CMK (cell line): ENCODE measurements at places on chromosomes 12 and 14.

GRCh38 chr14:100849115-100849781 lies 23.3 kb downstream of the MEG3 start:
- DNase-seq: no peak

DNA sequence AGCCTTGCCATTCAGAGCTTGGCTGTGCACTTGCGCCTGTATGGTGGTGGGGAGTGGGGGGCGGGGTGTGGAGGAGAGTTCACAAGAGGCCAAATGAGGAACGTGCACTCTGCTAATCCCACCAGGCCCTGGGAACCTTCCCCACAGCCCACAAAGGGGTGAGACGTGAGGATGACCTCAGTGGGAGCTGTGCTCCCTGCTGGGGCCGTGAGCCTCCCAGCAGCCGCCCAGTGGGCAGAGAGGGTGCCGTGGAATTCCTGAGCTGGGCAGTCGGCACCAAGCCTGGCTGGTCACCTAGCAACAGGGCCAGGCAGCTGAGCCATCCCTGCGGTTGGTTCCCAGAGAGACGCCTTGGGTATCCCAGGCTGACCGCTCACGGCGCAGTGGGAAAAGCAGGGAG lies 53.7 kb downstream of the CCNK start:
- DNase-seq: no peak

GRCh38 chr12:50839042-50839441 lies 3.7 kb upstream of the TMPRSS12 start:
- DNase-seq: no peak

GRCh38 chr12:112420740-112421139 lies 2.0 kb downstream of the PTPN11 start:
- DNase-seq: no peak

DNA sequence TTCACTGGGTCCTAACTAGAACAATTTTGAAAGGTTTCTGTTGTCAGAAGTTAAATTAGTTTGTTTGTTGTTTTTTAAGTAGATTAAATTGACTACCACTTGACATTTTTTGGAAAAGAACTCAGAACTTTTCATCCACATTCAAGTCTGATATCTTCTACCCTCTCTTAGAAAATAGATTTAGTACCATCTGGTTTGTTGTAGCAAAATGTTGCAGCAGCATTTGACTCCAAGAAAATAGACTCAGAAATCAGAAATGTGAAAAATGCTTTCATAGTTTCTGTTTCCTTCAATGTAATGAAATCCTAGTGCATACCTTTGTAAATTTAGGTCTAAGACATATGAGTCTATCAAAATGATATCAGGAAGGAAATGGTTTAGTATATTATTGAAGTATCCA lies 256.3 kb upstream of the CLEC14A start:
- DNase-seq: no peak

DNA sequence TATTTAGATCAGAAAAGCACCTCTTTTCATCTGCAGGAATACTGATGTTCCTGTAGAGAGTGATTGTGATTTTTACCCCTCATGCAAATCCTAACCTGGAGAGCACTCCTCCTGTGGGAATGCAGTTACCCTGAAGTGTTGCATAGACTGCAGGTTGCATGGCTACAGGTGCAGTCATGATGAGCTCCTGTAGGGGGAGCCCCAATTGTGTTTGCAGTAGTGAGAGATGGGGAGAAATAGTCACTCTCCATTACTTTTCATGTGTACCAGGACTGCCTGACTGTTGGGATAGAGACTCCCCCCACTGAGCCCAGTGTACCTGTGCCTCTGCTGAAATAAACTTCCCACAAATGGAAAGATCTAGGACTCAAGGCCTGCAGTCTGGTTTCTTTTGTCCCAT lies 1086.5 kb downstream of the SLC6A15 start:
- DNase-seq: no peak

DNA sequence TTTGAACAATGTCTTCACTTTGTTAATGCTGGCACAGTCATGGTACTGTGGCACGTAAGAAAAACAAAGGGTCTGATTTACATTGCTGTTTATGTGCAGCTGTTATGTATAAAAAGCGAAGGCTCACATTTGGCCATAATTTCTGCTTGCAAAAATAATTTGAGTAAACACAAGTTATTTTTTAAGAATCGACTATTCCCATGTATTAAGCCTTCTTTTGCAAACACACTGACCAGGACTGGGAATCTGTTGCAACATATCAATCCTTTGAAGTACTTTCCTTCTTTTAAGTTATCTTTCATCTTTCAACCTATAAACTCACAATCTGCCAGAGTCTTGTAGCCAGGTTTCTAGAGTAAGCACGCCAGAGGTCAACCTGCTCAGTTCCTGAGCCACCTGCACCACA lies 145.4 kb upstream of the BMP4 start:
- no peak for DNase-seq

DNA sequence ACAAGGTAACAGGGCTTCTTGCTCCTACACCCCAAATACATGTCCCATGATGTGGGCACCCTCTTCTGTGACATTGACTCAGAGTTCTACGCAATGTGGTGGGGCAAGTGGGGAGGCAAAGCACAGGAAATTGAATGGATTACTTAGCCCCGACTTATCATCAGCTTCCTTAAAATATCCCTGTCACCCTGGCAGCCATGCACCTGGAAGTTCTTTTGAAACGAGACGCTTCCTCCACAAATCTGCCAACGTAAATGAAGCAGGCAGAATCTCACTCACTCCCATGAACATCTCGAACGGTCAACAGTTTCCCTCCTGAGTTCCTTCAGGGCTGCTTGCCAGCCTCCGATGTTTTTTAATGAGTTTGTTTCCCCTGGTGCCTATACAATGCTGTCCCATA lies 33.5 kb downstream of the RNFT2 start:
- DNase-seq: no peak

GRCh38 chr12:86521870-86522269 lies 265.7 kb upstream of the MGAT4C start:
- no peak for DNase-seq

- DNase-seq: no peak
These were observed 459.6 kb downstream of the ZFP36L1 start for GRCh38 chr14:68333262-68333661.

DNA sequence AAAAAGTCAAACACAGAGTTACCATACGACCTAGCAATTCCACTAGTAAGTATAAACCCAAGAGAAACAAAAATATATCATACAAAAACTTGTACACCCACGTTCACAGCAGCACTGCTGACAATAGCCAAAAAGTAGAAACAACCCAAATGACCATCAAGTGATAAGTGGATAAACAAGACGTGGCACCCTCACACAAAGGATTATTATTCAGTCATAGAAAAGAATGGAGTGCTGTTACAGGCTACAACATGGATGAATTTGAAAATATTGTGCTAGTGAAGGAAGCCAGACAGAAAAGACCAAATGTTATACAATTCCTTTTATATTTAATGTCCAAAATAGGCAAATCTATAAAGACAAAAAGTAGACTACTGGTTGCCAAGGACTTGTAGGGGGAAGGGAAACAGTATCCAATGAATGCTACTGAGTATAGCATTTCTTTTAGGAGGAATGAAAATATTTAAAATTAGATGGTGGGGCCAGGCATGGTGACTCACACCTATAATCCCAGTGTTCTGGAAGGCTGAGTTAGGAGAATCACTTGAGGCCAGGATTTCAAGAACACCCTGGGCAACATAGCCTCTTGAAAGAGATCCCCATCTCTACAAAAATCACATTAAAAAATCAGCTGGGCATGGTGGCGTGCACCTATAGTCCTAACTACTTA lies 41.9 kb downstream of the SPTLC2 start:
- DNase-seq: no peak

DNA sequence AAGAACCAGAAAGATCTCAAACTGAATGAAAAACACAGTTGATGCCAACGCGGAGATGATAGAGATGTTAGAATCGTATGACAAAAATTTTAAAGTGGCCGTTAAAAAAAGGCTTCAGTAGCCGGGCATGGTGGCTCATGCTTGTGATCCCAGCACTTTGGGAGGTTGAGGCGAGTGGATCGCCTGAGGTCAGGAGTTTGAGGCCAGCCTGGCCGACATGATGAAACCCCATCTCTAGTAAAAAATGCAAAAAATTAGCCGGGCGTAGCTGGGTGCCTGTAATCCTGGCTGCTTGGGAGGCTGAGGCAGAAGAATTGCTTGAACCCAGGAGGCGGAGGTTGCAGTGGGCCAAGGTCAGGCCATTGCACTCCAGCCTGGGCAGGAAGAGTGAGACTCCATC lies 5.4 kb upstream of the ACVRL1 start:
- DNase-seq: no peak

DNA sequence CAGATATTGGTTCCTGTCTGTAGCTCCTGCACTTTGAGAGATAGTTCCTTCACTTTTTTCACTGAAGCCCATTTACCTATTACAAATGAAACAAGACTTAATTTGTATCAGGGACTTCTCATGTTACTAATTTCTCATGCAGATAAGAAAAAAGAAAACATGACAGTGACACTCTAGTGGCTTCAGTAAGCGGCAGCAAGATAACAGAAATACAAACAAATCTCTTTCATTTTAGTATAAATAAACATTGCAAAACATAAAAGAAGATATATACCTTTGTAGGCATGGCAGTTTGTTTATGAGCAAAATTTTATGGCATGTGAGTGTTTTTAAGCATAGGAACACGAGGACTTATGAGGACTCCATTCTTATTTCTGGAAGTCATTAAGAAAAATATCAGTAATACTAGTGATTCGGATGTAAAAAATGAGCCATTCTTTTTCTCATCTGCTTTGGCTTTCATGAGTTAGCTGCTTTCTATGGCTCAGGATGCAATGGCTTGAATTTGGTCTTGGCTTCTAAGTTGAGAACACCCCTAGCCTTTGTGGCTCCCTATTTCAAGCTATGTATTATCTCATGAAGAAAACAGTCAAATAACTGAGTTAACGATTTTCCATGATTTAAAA lies 310.1 kb upstream of the RGS6 start:
- no peak for DNase-seq

GRCh38 chr12:128111333-128111732 lies 155.6 kb upstream of the TMEM132C start:
- no peak for DNase-seq

- DNase-seq: no peak
These were observed 1.7 kb downstream of the NDRG2 start for GRCh38 chr14:21023174-21023573.

GRCh38 chr14:99075771-99076375 lies 196.1 kb downstream of the BCL11B start:
- no peak for DNase-seq

GRCh38 chr14:68665131-68665530 lies 127.7 kb downstream of the ZFP36L1 start:
- no peak for DNase-seq

DNA sequence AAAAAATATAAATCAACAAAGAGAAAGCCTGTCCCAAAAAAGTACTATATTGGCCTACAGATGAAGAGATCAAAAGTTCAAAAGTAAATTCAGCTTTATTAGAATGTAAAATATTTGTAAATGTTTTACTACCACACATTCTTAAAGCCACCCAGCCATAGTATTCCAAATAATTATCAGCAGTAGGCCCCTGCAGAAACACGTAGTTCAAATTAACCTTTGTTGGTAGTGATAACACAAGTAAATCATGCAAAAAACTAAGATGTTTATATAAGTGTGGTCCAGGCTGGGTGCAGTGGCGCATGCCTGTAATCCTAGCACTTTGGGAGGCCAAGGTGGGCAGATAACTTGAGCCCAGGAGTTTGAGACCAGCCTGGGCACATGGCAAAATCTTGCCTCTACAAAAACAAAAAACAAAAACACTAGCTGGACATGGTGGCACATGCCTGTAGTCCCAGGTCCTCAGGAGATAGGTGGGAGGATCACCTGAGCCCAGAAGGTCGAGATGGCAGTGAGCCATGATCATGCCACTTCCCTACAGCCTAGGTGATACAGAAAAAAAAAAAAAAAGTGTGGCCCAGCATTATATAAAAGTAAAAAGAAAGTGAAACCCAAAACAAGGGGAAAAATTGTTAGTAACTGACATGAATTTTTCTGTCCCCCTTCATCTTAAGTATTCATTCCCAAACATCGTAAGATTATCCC lies 17.9 kb downstream of the SPTLC2 start:
- DNase-seq: no peak

DNA sequence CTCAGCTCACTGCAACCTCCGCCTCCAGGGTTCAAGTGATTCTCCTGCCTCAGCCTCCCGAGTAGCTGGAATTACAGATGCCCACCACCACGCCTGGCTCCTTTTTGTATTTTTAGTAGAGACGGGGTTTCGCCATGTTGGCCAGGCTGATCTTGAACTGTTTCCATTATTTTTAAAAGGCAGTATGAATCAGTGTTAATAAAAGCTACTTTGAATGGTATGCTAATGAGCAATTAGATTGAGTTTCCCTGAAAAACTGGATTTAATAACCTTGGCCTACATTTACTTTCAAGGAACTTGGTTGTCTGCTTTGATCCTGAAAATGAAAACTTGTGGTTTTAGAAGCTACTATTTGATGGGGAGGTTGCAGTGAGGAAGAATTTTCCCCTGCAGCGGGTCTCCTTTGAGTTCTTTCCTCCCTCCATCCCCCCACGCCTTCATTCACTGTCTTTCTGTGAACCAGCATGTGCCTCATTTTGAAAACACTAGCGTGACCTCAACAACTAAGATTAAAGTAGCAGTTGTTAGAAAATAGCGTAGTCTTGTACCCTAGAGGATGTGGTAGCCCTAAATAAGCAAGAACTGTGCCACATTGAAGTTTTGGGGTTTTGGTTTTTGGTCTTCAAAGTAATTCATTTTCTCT lies 17.8 kb upstream of the RPS6KA5 start:
- DNase-seq: no peak

DNA sequence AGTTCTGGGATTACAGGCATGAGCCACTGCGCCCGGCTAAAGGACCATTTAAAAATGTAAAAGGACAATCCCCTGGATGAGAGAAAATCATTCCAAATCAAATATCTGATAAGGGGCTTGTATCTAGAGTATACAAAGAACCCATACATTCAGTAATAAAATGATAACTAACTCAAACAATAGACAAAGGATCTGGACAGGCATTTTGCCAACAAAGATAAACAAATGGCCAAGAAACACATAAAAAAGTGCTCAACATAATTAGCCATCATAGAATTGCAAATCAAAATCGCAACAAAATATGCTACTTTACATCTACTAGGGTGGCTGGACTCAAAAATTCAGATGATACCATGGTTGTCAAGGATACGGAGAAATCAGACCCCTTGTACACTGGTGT lies 8.5 kb upstream of the BICD1 start:
- no peak for DNase-seq

- DNase-seq: no peak
These were observed 311.1 kb downstream of the TMEM121 start for GRCh38 chr14:105837349-105838063.

DNA sequence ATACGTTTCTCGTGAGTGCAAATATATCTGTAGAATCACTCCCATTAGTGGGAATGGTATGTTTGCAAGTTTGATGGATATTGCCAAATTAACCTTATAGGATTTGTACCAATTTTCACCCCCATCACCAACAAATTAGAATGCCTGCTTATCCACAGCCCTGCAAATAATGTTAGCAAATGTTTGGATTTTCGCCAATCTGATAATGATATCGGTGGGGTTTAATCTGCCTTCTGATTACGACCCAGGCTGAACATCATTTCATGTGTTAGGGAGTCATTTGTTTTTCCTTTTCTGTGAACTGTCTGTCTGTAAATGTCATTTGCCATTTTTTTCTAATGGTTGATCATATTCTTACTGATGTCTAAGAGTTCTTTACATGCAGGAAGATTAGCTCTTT lies 4.1 kb upstream of the DAZAP2 start:
- DNase-seq: no peak

- DNase-seq: no peak
These were observed 335.6 kb downstream of the TMEM121 start for GRCh38 chr14:105861985-105862465.
